ENCODE measurements at places on chromosomes 7 and 10.

DNA sequence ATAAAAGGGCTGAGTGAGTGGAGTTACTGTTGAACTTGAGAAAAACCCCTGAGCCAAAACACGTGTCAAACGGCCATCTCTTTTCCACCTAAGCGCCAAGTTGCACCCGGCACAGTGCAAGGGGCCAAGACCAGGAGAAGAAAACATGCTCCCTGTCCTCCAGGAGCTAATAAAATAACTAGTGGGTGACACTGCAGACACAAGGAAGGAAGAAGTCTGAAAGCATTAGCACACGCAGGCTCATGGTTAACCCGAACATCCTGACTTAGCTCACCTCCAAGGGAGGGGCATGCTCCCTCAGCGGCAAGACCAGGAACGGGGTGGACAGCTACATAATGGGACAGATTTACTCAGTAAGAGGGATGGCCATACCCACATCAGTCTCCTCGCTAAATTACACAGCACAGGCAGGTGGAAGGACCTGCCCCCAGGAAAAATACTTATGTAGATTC is 65.0 kb downstream of the PIP4K2A start:
- no peak for DNase-seq

DNA sequence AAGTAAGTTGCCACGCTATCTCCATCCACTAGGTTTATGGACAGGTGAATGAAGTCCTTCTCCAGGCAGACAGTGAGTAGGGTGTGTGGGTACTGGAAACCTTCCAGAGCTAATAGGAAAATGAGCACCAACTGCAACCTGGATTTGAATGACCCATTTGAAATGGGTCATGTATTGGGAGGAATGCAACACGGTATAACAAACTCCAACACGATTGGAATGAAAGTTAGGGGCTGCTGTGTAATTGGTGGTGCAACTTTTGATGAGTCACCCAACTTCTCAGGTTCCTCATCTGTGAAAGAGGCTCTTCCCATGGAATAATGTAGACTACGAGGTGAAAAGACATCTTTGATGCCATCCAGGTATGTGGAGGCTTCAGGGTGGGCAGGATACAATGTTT is 241.4 kb upstream of the PODXL start:
- no peak for DNase-seq

- peak; percentile 17 for DNase-seq
Observed at GRCh38 chr10:128739930-128740329, 613.7 kb upstream of the MKI67 start.

DNA sequence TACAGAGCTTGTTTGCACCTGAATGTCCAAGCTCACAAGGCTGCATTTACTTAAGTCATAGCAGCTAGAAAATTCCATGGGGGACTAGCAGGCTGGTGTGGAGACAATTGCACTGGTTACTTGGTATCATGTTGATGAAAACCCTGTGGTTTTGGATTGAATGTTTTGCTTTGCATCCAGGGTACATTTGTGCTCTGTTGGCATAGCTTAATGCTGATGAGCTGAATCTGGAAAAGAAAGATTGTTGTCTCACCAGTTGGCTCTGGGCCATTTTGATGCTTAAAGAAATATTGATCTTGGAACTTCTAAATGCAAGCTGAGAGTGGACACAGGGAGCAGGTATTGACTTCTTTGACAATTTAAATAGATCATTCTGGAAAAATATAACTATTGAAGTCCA is 122.5 kb upstream of the MBL2 start:
- no peak for DNase-seq

- DNase-seq = no peak
Observed at GRCh38 chr10:24853661-24854060, 98.7 kb downstream of the PRTFDC1 start.
